Left ventricle myocardium inferior (tissue), 1 donor: ENCODE measurements at places on chromosomes 7 and 10. TPM values are rescaled to one million over a fixed set of nuclear protein-coding genes. Genes with fewer than 3 reads are reported as not detected.

DNA sequence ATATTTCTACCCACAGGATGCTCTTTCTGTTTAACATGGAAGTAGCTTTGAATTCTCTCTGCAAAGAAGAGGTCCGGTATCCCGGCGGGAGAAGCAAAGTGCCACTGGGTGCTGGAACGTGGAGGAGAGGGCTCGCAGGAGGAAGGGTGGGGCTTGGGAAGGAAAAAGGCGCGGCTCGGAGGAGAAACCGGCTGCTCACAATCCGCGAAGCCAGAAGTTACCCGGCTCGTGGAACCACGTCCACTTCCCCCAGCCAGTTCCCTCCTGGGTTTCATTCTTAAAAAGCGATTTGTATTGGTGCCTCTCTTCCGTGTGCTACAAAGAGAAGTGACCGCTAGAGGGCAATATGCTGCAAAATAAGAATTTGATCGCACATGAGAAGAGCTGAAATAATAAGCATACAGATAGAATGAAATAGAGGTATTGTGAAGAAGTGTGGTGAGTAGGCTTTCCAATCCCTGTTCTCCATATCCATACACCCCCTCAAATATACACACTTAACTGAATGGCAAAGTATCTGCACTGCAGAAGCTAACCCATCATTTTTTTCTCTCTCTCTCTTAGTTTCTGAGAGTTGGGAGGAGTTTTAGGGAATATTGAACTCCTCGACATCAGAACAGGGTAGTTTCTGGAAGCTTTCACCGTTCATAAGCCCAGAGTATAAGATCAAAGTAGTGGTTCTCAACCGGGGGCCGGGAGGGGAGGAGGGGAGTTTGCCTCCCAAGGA is 31.1 kb downstream of the TRIL start:
- peak; percentile 64 for DNase-seq

Gene ANTXRL
- total RNA-seq, result not detected

GRCh38 chr7:92874567-92874966 is 38.2 kb upstream of the CDK6 start:
- DNase-seq, result no peak

GRCh38 chr10:33041783-33042437 is 83.9 kb upstream of the ITGB1 start:
- no peak for DNase-seq

- no peak for DNase-seq
These were observed 185.1 kb downstream of the DGKI start for GRCh38 chr7:137661634-137662033.

DNA sequence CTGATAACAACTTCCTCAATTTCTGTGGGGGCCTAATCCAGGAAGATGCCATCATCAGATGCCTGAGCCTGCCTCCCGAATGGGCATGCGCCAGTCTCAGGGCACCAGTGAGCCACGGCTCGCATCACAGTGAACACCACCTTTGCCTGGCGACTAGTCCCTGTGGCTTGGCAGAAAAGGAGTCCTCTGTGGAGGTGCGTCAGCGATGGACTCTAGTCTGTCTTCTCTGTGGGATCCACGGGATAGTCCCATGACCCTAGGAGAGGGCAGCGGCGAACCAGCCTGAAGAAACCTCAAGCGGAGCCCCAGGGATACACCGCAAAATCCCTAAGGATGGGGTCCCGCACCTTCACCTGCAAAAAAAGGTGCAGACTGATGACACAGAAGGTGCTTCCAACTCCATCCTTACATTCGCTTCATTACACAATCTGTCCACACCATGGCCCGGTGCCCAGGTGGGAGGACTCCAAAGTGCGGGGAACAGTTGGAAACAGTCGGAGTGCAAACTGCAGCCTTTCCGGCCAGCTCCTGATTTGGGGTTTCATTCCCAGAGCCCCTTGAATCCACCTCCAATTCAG is 35.1 kb upstream of the ZNF273 start:
- DNase-seq, result no peak

- DNase-seq, result peak; percentile 18
These were observed 228.1 kb upstream of the PFKP start for GRCh38 chr10:2839081-2839725.

- no peak for DNase-seq
These were observed 643 bp downstream of the ADGRA1 start for GRCh38 chr10:133088179-133088955.

Gene TAS2R4
- 0.25 TPM for total RNA-seq
